GM12865 (cell line): ENCODE measurements at places on chromosomes 12 and 14.

DNA sequence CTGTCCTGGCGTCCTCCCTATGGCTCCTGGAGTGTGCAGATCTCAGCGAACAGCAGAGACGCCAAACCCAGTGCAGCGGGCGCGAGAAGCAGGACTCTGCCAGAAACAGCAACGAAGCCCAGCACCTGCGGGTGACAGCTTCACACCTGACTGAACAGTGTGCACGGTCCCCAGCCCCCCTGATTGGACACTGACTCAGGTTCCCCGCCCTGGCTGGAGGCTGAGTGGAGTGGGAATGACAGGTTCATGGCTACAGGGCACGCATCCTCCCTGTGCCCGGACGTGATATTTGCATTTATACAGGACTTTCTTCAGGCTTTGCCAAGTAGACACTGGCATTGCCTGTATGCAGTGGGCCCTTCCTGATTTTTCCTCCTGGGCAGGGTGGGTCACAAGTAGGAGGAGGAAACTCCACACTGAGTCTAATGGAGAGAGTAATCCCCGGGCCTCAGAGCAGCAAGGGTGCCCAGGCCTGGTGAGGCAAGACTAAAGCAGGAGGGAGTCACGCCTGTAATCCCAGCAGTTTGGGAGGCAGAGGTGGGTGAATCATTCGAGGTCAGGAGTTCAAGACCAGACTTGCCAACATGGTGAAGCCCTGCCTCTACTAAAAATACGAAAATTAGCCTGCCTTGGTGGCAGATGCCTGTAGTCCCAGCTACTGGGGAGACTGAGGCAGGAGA lies 71.6 kb downstream of the ASCL4 start:
- DNase-seq = no peak

DNA sequence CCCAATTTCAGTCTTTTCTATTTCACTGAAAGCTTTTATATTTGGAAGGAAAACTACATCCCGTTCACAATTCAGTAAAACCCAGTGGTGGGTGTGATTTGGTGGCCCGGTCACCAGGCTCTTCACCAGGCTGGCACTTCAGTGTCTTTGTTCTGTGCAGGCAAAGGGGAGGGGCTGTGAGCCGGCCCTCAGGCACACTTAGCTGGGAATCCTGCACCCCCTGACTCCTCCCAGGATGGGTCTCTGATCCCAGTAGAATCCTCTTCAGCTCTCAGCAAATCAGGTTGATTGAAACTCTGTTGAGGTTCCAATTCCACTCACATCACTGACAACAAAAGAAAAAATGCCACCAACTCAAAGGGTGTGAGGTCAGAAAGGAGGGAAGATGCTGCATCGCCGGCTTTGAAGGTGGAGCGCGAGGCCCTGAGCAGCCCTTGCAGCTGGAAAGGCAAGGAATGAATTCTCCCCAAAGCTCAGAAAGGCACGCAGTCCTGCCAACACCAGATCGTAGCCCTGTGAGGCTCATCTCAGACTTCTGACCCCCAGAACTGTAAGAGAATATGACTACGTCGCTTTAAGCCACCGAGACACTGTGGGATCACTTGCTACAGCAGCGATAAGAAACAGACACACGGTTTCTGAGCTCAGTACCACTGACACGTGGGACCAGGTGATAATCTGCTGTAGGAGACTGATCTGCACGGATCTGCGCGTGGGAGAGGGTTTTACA lies 166.6 kb downstream of the PIWIL1 start:
- DNase-seq = no peak

DNA sequence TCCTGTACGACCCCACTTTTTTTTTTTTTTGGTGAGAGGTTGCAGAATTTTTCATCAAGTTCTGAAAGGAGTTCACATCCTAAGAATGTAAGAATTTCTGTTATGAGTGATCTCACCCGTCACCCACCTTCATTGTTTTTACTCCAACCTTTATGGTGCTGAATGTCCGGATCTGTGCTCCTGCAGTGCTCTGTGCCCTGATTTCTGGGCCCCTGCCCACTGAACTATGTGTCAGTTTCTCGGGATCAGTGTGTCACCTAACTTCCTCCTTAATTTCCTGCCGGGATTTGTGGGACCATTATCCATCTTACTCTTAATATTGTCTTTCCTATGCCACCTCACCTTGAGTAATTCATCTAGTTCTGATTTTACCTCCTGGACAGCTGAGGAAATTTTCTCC lies 11.6 kb downstream of the RASSF8 start:
- no peak for DNase-seq

DNA sequence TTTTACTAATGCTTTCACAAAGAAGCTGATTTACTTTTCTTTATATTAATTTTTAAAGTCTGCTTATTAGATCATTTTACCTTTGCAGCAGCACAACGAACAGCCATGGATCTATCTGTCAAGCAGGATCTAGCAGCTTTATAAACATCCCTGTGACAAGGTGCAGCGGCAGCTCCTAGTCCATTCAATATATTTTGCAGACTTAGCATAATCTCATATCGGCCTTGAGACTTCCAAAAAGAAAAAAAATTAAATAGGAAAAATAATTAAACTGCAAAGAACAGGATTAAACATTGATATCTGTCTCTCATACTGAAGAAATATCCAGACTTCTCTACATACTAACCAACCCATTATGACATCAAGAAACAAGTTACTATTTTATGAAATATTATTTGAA lies 25.2 kb downstream of the HEATR5A start:
- DNase-seq = no peak

DNA sequence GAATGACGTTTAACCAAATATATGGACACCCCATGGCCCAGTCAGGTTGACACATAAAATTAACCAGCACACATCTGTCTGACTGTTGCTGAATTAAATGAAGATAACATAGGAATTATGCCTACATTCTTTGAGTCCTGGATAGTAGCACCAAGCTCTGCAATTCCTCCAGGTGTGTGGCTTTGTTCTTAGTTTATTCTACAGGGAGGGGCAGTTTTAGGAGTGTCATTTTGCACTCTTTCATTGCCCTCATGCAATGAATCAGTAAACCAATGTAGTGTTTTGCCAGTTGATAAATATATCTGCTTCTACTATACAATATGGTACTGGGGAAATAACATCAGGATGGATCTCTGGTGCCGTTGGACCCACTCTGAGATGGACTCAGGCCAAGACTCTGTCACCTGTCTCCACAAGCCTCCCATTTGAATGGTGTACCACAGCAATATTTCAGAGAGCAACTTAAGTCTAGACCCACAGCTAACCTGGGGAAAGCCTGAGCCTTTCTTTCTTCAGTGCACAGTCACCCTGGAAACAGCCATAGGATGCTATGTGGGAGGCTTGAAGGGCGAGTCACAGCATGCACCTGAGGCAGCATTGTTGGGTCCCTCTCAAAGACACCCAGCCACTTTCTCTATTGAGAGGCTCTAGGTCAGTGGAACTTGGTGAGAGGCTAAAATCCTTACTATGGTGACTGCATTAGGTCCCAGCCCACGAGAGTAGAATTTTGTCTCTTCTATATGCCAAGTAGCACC lies 73.2 kb downstream of the ANO4 start:
- DNase-seq = no peak

DNA sequence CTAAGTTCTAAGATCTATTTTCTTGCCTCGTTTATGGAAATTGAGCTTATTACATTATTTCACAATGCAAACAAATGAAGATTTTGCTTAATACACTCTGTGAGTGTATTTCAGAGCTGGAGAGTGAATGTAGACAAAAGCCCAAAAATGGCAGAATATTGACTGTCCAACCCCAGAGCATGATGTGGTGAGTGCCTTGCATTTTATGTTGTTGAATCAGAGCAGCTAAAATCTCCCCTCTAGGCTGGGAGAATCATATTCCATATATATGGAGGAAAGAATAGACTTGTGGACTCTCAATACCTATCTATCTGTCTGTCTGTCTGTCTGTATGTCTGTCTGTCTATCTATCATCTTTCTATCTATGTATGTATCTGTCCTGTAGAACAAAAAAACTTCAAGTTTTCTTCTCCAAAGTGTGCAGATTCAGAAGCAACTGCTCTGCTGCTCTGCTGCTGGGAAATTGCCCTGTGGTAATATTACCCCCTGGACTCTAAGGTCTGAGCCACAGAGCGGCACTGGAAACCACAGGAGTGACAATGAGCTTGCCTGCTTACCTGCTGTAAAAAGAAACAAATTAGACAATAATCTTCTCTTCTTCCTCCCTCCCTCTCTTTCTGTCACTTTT lies 209.4 kb upstream of the PRICKLE1 start:
- no peak for DNase-seq

GRCh38 chr12:94792693-94793092 lies 142.3 kb upstream of the TMCC3 start:
- DNase-seq = no peak

GRCh38 chr14:67018720-67019119 lies 170.5 kb upstream of the GARIN2 start:
- peak; percentile 42 for DNase-seq

DNA sequence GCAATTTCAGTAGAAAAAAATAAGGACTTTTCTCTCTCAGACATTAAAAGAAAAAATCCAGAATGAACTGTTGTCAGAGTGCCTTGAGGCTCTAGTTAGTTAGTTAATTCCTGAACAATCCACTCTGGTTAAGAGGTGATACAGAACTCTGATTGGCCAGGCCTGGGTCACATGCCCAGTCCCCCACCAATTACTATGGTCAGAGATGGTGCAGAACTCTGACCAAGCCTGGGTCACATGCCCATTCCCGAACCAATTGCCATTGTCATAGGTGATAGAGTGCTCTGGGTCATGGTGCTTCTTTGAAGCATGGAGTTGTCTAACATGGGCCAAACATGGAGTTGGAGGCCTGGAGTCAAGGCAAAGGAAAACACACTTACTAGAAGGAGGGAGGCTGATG lies 11.1 kb upstream of the MYO1H start:
- no peak for DNase-seq

GRCh38 chr14:70713511-70713916 lies 71.8 kb downstream of the TTC9 start:
- no peak for DNase-seq

GRCh38 chr12:94186278-94187241 lies 38.2 kb downstream of the PLXNC1 start:
- DNase-seq = no peak

GRCh38 chr12:112121780-112122565 lies 3.4 kb upstream of the TRAFD1 start:
- no peak for DNase-seq

DNA sequence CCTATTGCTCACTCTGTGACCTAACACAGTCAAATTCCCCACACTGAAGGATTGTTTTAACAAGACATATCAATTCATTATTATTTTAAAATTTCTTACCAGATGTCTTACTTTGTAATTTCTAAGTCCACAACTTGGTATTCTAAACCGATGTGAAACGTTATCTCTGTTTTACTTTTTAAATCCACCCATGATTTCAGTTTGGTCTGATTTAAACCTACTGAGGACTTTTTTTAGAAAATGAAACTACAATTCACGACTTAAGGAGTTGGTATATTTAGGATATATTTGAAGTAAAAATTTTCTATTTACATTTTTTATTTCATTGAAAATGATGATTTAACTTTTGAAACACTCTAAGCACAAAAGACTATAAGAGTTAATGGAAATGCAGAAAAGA lies 35.1 kb upstream of the GRIP1 start:
- DNase-seq = peak; percentile 25
